Osteoblast (primary cell): ENCODE measurements at places on chromosomes 5 and 9. TPM values are rescaled to one million over a fixed set of nuclear protein-coding genes. Genes with fewer than 3 reads are reported as not detected.

DNA sequence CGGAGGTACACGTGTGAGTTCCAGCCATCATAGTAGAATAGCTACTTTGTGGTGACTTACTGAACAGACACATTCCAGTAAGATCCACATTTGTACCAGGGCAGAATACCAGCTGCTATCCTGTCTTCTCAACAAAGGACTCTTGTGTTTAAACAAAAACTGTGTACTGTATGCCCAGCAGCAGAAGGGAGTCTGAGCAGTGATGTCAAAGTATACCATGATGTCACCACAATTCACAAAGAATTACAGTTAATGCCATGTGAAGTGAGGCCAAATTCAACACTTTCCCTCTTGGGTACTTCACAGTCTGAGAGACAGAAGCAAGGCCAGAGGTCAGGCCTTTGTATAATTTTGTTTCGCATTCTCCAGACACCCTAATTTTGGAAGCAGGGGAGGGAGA lies 137.0 kb downstream of the ADAMTSL1 start:
- DNase-seq: no peak

DNA sequence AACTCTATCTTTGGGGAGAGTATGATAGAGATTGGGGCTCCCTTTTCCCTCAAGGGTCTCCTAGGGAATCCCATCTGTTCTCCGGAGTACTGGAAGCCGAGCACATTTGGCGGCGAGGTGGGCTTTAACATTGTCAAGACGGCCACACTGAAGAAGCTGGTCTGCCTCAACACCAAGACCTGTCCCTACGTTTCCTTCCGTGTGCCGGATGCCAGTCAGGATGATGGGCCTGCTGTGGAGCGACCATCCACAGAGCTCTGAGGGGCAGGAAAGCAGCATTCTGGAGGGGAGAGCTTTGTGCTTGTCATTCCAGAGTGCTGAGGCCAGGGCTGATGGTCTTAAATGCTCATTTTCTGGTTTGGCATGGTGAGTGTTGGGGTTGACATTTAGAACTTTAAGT lies 21.5 kb downstream of the PTGS1 start:
- no peak for DNase-seq

The SRA1 gene
- 28.2 and 35.7 TPM in 2 replicates for total RNA-seq

DNA sequence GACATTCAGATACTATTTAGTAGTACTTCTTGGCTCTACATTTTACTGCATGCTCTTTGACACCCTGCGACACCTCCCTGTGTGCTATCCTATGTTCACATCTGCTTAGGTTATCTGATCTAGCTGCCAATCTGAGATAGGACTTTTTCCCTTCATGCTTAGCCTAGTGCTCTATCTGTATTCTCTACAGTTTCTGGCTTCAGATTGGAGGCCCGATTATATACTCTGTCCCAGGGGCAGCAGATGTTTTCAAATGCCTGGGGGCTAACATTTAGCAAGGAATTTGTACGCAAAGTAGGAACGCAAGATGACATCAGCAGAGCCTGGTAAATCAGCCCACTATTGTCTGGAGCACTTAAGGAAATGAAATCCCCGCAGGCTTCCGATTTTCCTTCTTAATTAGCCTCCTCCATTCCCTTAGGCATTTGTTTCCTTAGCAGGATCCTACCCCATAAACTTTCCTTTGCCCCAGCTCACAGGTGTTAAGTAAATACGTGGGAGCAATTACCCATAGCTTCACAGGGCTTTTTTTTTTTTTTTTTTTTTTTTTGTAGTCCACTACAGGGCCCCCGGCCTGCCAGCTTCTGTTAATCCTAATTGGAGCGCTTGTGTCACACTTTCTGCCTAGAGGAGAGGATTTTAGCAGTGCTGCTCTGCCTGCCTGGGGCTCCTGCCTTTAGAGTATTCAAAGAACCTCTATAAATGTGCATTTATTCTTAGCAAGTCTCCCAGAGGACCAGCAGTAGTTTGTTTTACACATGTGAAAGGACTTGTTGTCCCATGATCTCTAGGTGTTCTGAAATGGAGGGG lies 61.1 kb upstream of the LPAR1 start:
- no peak for DNase-seq

- DNase-seq: no peak
These were observed 65.1 kb downstream of the BASP1 start for GRCh38 chr5:17282283-17283120.

- peak; percentile 97 for DNase-seq
These were observed at the start of gene FAM151B for GRCh38 chr5:80487829-80488721. FAM151B (plus strand) TSS chr5:80488100; CDS start chr5:80488124, 24 bp downstream.

- DNase-seq: peak; percentile 25
These were observed 1041.0 kb downstream of the TLE1 start for GRCh38 chr9:80648336-80648735.

DNA sequence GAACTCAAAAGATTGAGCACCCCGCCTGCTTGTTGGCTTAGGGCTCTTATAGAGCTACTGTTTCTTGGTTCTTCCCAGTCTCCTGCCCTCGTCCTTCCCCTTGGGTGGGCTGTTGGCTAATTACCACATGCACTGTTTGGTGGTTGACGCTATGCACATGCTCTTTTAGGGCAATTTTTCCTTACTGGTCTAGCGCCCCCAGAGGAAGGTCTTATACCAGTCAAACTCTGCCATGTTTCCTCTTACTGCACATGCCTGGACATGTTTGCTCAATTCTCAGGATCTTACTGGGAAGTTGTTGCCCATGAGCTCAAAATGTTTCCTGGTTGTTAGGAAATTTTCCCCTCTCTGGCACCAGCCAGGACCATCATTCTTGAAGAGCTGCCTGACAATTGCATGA lies 101.9 kb downstream of the SLC28A3 start:
- DNase-seq: no peak
